ENCODE measurements at places on chromosomes 5 and 9.

- DNase-seq = no peak
These were observed 16.8 kb upstream of the PCSK5 start for GRCh38 chr9:75873712-75874111.

GRCh38 chr5:154757814-154758406 lies 2.7 kb downstream of the LARP1 start:
- DNase-seq = no peak

DNA sequence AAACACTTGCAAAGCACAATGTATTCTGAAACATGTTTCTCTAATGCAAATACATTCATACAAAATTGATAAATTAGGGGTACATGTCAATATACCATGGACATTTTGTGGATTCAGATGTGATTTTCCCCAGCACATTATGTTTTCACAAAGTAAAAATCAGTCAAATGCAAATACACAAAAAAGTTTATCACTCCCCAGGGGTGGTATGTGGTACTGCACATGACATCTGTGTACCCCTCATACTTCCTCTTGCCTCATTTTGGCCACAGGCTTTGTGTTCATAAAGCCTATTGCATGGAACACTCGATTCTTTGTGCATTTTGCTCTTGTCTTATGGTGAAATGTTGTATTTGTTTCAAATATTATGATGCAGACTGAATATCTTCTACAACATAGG lies 116.8 kb upstream of the PDE4D start:
- DNase-seq = no peak

DNA sequence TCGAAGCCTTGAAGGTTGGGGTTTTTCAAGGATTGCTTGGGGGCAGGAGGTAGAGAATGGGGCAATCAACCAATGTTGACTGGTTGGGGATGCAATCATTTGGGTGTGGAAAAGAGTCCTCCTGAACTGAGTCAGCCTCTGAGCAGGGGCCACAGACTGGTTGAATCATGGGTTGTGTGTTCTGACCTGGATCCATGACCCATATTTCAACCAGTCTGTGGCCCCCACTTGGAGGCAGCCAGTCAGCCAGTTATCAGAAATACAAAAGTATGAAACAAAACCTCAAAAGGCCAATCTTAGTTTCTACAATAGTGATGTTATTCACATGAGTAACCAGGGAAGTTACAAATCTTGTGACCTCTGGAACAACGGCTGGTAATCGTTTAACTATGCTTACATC lies 81.4 kb upstream of the RANBP6 start:
- no peak for DNase-seq

GRCh38 chr5:98846520-98846919 lies 73.1 kb downstream of the RGMB start:
- DNase-seq = no peak

DNA sequence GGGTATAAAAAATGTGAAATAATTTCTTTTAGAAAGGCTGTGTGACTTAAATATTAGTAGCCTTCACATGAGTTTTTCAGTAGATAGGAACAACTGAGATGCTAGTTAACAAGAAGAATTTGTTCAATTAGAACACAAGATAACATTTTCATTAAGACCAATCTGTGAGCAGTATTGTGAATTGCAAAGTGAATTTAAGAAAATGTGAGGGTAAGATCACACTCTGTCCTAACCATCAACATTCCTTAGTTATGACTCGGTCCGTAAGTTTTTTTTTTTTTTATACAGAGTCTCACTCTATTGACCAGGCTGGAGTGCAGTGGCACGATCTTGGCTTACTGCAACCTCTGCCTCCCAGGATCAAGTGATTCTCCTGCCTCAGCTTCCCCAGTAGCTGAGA lies 180.2 kb upstream of the EGFLAM start:
- DNase-seq = no peak

- no peak for DNase-seq
These were observed 68.4 kb downstream of the GAPVD1 start for GRCh38 chr9:125329978-125330377.

GRCh38 chr9:116493183-116493860 lies 193.8 kb upstream of the TRIM32 start:
- no peak for DNase-seq

DNA sequence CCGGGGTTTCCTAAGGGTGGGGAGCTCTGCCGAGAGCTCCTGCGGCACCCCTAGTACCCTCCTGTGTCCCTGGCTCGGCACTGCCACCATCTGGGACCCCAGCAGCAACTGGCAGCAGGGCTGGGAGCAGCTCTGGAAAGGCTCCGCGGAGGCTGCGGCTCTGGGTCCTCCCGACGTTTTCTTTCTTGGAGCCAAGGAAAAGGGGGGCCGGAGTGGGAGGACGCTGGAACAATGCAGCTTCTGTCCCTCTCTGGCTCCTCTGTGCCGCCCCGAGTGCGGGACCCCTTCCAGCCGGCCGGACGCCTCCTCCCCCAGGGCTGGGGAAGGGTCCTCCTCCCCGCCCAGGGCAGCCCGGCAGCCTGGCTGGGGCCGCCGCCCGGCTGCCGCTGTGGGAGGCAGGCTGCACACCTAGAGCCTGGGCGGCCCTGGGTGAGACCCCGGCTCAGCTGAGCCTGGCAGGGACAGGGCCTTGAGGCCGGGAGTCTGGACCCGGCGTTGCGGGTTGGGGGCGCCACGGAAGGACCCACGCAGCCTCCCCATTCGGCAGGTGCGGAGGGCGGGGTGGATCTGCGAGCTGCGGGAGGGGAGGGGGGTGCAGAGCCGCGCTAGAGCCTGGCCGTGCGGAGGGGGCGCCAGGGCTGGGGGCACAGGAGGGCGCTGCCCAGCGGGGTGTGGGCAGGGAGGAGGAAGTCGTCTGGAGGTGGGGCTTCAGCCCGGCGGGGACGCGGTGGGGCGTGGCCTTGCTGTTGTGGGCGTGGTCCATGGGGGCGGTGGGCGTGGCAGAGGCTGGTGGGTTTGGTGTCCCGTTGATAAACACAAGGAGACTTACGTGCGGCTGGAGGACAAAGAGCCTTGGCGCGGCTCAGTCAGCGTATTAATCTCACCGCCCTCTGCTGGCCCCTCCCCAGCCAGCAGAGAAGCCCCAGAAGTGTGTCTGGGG lies 15.1 kb downstream of the GPSM1 start:
- DNase-seq = peak; percentile 89

DNA sequence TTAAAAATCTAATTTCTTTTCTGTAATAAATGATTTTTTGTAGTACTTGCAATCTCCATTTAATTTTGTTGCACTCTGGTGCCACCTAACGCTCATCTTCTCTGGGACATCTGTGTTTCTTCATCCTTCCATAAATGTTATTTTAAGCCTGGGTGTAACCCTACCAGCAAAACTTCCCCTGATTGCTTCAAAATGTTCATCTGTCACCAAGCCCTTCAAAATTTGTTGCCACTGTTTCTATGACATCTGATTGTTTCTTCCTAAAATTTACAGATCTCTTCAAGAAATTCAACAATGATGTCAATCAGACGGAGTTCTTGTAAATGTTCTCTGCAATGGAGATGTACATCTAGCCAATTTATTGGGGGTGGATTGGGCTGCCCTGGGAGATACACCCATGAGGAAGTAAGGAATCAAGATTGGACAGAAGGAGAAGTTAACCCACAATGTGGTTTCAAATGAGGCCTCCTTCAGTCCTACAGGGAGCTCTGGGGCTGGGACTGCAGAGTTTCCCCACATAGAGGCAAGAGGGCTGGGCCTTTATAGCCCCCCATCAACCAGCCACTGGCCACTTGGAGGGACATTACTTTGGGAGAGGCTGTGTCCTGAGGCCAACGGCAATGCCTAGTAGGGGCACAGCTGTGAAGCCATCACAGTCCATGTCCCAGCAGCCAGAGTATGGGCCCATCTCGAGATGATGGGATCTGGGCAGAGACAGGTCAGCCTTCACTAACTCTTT lies 23.3 kb downstream of the MCTP1 start:
- DNase-seq = no peak

- no peak for DNase-seq
These were observed 239.6 kb downstream of the MAN2A1 start for GRCh38 chr5:109929376-109929775.

DNA sequence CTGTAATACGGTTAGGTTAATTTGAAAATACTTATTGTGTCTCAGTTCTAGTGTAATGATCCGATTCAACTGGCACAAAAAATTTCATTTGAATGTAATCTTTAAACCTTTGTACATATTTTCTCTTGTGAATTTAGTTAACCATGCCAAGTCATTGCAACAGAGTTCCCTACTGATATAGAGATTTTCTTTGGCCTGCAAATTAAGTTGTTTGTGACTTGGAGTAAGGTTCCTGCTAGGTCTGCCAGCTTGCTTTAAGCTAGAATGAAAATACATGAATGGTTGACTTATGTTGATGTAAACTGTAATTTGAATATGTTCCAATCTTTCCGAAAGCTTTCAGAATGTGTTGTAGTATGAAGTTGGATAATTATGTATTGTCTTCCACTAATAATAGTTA lies 1004.1 kb upstream of the EDIL3 start:
- no peak for DNase-seq

GRCh38 chr9:105355781-105356180 lies 92.1 kb upstream of the FSD1L start:
- no peak for DNase-seq

- no peak for DNase-seq
These were observed 227.3 kb upstream of the TBCA start for GRCh38 chr5:78003450-78003849.

- DNase-seq = no peak
These were observed 845.9 kb downstream of the CDH9 start for GRCh38 chr5:26192486-26192885.

DNA sequence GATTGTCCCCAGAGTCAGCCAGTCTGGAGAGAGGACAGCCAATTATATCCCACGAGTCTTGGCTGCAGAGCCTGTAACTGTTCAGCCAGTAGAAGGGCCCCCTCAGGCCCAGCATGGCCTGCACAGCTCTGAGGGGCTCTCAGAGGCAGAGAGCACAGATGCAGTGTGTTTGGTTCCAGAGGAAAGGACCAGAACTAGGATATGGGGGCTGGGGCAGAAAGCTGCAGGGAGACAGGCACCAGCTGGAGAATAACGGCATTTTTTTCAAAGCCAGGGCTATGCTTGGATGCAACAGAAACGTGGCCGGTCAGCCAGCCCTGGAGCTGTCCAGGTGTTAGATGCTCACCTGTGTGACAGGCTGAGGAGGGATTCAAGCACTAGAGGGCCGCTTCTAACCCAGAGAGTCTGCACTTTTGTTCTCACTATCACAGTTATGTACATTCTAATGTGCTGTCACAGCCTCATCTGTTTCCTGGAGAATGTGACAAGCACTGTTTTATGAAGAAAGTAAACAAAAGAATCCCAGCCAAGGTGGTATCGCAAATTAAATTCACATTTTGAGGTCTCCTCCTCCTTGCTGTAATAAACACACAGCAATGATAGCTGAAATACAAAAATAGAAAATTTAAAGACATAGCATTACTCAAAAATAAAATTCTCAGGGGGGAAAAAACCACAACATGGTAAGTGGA lies 96.5 kb downstream of the GABBR2 start:
- DNase-seq = no peak

DNA sequence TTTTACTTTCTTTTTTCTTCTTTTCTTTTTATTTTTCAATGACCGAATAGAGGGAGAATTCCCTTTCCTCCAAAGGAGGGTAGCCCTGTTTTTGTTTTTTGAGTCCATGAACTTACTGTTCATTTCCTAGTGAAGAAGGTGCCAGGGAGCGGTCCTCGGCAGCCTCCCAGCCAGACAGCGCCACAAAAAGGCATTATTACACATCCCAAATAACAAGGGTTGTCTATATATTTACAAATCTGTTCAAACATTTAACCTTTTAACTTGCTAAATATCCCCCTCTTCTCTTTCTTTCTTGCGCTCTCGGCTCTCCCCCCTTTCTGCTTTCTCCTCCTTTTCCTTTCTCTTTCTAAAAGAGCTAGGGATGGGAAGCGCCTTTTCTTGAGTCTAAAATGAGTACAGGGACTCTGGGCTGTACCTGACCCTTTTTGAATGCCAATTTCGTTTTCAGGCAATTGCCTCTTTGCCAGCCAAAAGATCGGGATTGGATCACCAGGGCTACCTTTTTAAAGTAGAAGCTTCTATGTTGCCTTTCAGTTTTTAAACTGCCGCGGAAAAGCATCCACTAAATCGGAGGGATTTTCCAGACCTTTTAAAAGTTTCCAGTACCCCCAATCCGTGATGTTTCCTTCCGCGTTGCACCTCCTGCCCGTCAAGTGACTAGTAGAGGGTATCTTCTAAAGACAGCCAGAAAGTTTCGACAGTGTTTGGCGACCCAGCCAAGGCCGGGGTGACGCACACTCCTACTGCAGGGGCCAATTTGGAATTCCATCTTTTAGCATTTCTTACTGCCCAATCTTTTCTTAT lies 125.6 kb downstream of the TMEM161B start:
- DNase-seq = no peak

DNA sequence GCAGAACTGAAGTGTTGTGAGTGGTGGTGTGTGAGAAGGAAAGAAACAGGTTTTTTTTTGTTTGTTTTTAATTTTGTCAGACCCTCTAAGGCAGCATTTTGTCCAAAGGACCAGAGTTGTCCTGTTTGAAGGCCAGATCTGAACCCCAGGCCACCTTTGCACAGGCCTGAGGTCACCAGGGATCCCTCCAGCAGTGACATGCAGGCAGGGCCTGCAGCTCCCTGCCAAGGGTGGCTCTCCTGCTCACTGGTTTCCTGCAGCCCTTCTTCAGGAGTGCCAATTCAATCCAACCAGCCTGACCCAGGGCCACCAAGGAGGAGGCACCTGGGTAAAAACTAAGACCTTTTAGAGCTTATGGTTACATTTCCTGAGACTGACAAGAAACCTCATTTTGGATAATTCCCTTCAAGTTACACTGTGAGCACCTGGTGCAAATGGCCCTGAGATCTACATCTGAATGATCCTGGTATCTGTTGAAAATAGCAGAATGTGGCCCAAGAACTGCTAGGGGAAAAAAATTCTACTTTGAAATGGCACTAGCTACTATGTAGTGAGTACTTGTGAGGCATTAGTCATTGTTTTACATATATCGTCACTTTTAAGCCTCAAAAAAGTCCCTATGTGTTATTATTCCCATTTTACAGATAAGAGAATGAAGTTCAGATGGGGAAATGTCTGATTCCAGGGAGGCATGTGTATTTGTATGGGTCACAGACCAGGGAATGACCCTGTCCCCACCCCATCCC lies 33.5 kb upstream of the SMU1 start:
- no peak for DNase-seq

GRCh38 chr5:109041317-109041716 lies 293.6 kb downstream of the FER start:
- DNase-seq = no peak

DNA sequence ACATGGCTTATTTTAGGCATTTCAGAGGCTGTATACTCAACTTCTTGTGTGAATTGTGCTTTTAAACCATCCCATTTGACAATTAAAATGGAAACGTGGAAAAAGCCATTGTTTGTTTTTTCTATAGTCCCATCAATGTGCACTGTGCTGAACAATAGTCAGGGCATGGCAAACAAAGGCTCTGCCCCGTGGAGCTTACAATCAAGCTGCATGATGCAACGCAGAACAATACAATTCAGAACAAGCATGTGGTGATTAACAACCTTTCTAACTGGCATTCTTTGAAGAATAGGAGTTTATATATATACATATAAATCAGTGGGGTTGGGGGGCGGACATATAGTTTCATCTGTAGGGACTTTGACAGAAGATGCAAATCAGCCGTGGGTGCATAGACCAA lies 2125.4 kb upstream of the WWC1 start:
- no peak for DNase-seq

GRCh38 chr5:11596185-11596584 lies 308.1 kb downstream of the CTNND2 start:
- no peak for DNase-seq

GRCh38 chr5:170861917-170862766 lies at the start of gene RANBP17:
TSS of gene RANBP17 (plus strand) at chr5:170862018.
- no peak for DNase-seq
